ENCODE measurements at places on chromosomes 11 and 22. TPM values are rescaled to one million over a fixed set of nuclear protein-coding genes. Genes with fewer than 3 reads are reported as not detected.

FOSL1 gene
- total RNA-seq, result 9.5 TPM

IL17REL gene
- 0.12 TPM for total RNA-seq

PTPRCAP gene
- total RNA-seq, result 65.2 TPM

APOBEC3H gene
- 10.5 TPM for total RNA-seq

LRP4 gene
- not detected for total RNA-seq

TRIM49D1 gene
- not detected for total RNA-seq

SMIM35 gene
- not detected for total RNA-seq
